HuH-7 (cell line): ENCODE measurements at places on chromosomes 7 and 10.

DNA sequence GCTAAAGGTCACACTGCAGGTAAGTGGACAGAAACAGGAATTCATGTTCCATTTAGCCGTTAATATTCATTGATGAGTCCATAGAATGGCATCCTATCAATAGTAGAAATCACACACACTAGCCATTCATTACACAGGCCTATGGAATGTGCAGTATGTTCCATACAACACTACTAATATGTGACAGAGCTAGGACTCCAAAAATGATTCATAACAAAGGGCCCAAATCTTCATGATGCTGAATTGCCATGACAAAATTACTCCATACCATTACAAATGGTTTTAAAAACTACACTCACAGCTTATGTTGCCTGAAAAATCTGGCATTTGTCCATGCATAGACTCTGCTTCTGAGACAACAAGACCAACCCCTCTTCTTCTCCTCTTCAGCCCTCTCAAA is 549.1 kb downstream of the XPNPEP1 start:
- DNase-seq: no peak

DNA sequence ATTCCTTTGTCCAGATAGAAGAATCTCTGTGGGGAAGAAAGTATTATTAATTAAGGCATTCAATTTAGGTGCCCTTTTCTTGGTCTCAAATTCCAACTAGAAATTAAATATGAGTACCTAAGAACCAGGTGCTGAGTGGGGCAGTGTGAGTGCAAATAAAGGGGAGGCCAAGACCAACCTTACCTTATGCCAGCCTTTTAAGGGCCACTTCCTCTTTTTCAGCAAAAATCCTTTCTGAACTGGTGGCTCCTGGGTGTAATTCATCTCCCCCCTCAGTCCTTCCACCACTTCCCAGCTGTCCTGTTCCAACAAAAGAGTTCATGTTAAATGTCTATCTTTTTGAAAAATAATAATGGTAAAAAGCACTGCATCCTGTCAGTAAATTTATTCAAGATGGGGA is 108.2 kb downstream of the OSBPL3 start:
- no peak for DNase-seq

- DNase-seq: no peak
These were observed 169.9 kb upstream of the POT1 start for GRCh38 chr7:125099519-125099918.

- no peak for DNase-seq
These were observed 11.1 kb upstream of the VIM start for GRCh38 chr10:17216901-17217395.

DNA sequence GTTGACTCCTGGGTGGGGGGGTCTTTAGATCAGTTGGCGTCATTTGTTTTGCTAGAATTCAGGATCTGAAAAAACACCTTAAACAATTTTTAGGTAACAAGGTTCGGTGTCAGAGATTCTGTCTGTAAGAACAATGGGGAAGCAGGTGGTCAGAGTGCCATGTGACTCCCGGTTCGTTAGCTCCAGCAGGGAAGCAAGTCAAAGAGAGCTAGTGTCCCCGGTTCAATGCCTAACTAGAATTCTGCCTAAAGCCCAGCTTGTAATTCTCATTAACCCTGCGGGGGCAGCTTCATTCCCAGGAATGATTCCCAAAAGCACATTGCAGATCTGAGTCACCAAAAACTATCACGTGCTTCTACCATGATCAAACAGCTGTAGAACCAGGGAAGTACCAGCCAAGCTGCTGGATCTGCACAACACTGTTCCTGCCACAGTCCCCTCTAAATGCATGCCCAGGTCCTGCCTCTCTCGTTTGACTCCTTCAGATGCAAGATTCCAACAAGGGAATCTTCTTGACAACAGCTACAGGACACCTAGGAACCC is 664.3 kb upstream of the CELF2 start:
- DNase-seq: no peak
